ENCODE measurements at places on chromosomes 3 and 15.

- no peak for DNase-seq
These were observed 322.8 kb downstream of the ZNF621 start for GRCh38 chr3:40847551-40847992.

DNA sequence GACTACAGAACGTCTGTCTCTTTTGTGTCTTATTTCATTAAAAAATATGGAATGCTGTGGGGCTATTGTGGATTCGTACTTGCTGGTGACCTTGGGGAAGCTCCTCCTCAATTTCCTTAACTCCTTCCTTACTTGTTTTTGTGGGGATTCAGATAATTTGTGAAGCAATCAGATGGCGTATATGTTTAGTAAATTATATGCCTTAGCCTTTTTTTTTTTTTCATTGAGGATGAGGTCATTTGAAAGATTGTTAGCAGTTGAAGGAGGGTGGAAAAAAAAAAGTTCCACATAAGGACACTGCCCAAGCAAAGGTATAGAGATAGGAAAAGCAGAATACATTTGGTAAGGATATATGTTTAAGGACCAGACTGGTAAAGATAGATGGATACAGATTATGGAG is 3.3 kb downstream of the RNF13 start:
- no peak for DNase-seq

DNA sequence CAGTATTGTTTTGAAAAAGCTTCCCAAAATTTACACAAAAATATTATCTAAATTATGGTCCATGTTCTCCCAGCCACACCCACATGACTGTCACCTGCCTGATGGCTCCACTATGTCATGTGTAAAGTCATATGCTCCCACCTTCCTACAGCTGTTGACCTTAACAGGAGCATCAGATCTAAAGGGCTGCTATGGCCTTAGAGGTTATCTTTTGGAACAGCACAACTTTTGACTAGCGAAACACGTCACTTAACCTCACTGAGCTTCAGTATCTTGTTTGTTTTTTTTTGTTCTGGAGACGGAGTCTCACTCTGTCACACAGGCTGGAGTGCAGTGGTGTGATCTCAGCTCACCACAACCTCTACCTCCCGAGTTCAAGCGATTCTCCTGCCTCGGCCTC is 64.4 kb downstream of the PRKAR2A start:
- DNase-seq = no peak

- no peak for DNase-seq
These were observed 421.4 kb downstream of the MECOM start for GRCh38 chr3:169241991-169242707.

DNA sequence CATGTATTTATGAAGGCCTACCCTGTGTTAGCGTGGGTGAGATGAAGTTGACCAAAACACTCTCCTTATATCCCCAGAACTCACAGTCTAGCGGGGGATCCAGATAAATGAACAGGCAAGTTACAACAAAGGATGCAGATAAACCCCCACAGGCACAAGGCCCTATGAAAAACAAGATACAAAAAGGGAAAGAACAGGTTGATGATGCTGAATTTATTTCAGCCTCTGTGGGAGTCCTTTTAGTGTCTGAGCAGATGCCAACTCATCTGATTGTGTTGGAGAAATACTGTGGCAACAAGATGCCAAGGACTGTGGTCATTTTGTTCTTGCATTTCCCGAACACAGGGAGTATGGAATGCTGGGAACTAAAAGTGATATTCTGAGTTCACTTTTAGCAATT is 300.0 kb downstream of the CHST2 start:
- no peak for DNase-seq

DNA sequence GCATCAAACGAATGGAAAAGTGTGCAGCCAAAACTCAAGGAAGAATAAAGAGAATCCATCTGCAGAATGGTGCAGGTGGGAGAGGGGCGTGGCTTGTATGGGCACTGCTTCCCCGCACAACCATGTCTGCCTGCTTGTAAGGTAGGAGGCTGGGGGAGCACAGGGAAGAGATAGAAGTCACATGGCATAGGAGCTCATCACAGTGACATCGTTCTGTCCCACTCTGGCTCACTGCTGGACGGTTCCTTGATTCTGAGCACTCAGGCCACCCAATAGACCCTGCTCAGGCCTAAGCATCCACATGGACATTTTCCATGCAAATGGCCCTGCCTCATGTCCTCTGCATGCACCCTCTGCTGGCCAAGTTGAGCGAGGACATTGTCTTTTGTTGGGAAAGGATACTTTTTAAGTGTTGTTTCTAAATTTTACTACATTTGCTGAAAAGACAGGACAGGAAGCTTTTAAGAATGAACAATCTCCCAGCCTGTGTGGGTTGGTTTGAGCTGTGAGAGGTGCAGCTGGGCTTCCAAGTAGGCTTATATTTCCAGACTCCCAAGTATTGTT is 3.1 kb downstream of the MYLK start:
- DNase-seq = no peak

DNA sequence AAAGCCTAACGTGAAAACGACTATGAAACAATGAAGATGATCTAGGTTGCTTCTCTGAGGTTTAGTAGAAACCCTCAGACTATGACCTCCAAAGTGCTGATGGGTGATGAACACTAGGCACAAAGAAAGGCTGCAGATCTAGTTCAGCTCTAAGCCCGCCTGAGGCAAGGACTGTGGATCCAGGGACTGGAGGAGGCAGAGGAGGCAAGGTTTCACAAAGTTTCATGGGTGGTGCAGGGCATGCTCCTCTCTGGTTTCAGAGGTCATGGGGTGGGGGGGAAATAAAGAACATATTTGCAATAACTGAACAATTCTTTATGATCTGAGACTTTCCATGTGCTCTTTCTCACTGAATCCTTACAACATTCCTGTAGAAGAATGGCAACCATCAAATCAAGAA is 679.2 kb downstream of the NTRK3 start:
- DNase-seq = no peak

DNA sequence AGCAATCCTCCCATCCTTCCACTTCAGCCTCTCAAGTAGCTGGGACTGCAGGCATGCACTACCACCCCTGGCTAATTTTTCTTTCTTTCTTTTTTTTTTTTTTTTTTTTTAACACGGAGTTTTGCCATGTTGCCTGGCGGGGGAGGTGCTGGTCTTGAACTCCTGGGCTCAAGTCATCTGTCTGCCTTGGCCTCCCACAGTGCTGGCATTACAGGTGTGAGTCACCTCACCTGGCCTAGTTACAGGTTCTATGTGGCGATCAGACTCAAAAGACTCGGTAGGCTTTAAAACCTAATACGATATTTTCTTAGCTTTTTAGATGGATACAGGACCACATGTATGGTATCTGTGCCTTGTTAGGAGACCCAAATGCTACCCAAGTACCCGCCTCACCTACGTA is 14.0 kb upstream of the SLC25A26 start:
- DNase-seq = no peak
